ENCODE measurements at places on chromosomes 2 and 18.

DNA sequence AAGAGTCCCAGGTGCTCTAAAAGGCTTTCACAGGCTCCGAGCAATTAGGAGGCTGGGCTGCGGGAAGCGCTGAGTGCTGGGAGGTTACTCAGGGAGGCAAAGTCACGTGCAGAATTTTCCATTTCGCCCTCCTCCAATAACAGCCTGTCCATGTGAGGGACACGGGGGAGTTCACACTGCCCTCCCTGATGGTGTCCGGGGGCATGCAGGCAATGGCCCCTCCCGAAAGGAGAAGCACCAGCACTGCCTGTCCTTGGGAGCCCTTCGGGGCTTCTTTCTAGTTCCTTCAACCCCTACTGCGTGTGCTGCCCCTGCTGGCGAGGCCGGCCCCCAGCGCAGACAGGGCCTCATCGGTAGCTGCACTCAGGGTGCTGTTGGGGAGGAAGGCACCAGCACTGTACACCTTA lies 63.1 kb upstream of the HPCAL1 start:
- no peak for DNase-seq

- no peak for DNase-seq
Observed at GRCh38 chr18:75024871-75025270, 184.1 kb downstream of the PTGR3 start.

DNA sequence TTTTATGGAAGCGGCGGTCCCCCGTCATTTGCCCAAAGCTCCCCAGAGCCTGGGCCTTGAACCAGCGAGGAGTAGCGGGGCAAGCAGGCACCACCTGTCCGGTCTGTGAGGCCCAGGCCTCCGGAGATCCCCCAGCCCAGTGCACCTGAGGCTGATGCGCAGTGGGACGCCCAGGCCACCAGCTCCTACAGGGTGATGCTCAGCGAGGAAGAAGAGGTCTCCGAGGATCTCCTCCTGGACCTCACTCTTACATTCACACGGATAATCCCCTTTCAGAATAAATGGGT lies 220.2 kb downstream of the NDUFA10 start:
- DNase-seq: no peak

GRCh38 chr2:46548521-46549144 lies 69.3 kb downstream of the TMEM247 start:
- no peak for DNase-seq
